Mesenteric fat pad (tissue), 1 donor: ENCODE measurements at places on chromosomes 4 and X. TPM values are rescaled to one million over a fixed set of nuclear protein-coding genes. Genes with fewer than 3 reads are reported as not detected.

DNA sequence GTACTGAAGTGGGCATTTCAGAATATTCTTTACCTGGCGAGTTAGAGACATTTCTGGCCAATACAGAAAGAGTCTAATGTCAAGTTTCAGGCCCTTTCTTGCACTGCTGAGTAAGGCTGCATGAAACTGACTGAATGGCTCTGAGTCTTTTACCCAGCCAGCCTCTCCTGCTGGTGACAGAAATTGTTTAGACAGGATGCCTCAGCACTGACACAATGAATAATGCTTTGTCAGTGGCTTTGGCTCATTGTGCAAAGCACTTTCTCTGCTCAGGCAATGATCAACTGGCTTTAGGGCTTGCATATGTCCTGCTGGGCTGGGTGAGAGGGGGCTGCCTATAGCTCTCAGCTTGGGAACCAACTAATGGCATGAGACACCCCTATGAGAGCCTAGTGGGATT lies 45.5 kb downstream of the CLNK start:
- DNase-seq, result no peak

GRCh38 chrX:118156953-118157608 lies 40.5 kb upstream of the KLHL13 start:
- no peak for DNase-seq

GRCh38 chr4:74402692-74403456 lies 37.9 kb downstream of the EREG start:
- DNase-seq, result no peak

EGF gene
- total RNA-seq, result not detected

DNA sequence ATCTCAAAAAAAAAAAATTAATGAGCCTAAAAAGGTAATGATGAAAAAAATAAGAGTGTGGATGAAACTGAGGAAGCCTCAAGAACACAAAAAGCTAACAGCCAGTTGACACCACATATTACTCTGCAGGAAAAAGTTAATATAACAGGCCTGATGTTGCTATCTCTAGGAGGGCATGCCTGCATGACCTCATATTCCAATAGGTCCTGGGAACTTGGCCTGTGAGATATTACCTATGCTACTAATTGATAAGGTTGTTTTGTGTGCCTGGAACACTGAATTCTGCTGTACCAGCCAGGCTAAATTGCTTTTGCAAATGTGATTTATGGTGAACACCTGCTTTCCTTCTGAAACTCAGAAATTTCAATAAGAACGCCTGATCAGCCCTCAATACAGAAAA lies 15.9 kb downstream of the SLC9A7 start:
- DNase-seq, result no peak

GPAT3 gene
- total RNA-seq, result 9.2 TPM

- DNase-seq, result no peak
Observed at GRCh38 chr4:123819362-123820035, 422.9 kb downstream of the SPRY1 start.

SPACA5B gene
- not detected for total RNA-seq

DNA sequence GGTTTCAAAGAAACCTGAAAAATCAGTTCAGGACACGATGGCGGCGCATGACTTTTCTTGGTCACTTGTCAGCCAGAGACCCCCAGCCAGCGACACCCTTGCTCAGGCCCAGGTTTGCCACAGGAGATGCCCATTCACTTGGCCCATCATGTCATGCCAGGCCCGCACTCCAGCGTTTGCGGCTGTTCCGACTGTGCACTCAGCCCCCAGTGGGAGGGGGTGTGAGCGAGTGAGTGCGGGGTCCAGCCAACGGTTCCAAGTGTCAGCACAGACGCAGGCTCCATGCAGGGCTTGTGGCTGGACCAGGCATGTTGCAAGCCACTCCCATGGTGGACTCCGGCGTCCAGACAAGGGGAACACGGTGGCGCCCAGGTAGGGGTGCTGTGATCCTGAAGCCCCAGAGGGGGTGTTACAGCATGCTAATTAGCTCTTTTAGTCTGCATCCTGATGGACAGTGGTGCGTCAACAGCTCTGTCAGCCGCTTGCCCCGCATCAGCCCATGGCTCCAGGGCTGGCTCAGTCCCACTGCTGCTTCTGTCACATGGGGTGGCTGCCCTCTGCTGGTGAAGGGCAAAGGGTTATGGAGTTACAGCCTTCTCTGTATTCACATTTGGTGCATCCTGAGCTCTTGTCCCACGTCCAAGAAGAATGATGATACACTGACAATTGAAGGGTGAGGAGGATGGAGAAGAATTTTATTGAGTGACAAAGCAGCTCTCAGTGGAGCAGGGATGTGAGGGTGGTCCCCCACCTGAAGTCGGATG lies 3.7 kb upstream of the MAEA start:
- DNase-seq, result peak; percentile 81

- no peak for DNase-seq
Observed at GRCh38 chr4:164442180-164442579, 311.8 kb upstream of the SMIM31 start.
